NCI-H526 treated with DMSO at 0.1 percent for 48 hours (cell line): ENCODE measurements at places on chromosomes 16 and 17.

GRCh38 chr17:19415311-19415710 is 4.3 kb downstream of the RNF112 start:
- no peak for DNase-seq

- no peak for DNase-seq
Measured at GRCh38 chr16:30972872-30973271, 12.1 kb upstream of the HSD3B7 start.

GRCh38 chr17:72946696-72947095 is 145.8 kb downstream of the SLC39A11 start:
- DNase-seq: no peak

GRCh38 chr17:28861393-28862203 is 6.8 kb downstream of the ERAL1 start:
- DNase-seq: no peak

GRCh38 chr16:84895016-84895415 is 75.2 kb downstream of the CRISPLD2 start:
- no peak for DNase-seq

DNA sequence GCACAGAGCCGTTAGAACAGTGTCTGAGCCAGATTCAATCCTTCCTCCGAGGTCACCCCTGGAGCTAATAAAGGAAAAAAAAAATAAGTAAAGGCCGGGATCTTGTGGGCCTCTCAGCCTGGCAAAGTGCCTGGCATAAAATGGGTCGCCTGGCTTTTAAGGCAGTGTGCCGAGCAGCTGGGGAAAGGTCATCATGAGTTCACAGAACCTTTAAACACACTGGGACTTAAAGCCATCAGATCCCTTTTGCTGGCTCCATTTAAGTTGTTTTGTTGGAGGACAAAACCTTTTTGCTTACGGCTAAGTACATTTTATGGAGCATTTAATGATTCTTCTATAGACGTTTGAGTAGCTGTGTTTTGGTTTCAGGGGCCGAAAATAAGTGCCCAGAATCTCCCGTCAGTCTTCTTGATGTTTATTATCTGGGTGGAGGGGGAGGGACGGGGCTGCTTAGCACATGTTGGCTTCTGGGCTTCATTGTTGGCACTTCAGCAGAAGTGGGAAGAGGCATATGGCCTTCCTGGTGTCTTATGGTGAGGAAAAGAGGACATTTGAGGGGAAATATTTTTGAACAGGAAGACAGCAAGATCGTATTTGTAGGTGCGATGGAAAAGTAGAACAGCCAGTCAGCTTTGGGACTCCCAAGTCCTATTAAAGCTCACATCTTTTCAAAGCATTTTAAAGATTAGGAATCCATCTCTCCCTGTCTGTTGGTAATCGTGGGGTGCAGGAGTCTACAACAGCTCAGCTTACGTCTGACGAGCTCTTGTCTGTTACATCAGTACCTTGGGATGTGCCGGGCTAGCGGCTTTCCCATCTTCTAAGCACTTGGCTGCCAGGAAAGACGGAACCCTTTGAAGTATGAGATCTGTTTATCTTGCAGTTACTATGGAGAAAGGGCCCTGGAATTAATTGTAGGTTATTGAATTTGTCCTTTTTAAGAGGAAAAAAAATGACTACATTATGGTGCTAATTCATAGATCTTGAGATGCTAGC is 31.1 kb downstream of the RBFOX1 start:
- DNase-seq: no peak

- no peak for DNase-seq
Measured at GRCh38 chr16:86978445-86979030, 338.7 kb downstream of the C16orf95 start.

- no peak for DNase-seq
Measured at GRCh38 chr17:64091116-64091515, 38.8 kb downstream of the ERN1 start.

- no peak for DNase-seq
Measured at GRCh38 chr16:87723226-87723623, 42.6 kb downstream of the KLHDC4 start.

GRCh38 chr17:36198831-36199465 is 2.4 kb upstream of the CCL3L1 start:
- no peak for DNase-seq

DNA sequence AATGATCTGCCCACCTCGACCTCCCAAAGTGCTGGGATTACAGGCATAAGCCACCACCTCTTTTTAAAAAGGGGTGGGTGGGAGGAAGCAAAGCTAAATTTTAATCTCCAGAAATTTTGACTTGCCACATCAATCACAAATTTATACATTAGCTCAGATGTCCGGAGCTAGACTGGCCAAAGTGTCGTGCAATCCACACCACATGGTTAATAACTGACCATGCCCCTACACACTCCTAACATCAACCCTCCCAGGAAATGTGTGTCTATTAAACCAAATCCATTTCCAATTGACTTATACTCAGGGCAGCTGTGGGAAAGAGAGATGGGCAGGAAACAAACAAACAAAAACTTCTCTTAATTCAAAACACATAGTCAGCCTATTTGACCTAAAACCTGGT is 29.9 kb downstream of the SMURF2 start:
- no peak for DNase-seq

DNA sequence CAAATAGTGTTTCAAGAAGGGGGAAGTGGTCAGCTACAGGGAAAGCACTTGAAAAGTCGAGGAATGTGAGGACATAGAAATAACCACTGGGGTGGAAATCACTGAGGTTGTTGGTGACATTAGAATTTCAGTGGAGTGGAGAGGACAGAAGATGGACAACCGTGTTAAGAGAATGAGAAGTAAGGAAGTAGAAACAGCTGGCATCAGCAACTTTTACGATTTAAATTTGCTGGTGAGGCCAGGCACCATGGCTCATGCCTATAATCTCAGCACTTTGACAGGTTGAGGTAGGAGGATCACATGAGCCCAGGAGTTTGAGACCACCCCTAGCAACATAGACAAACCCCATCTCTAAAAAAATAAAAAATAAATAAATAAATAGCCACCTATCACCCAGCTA is 83.2 kb upstream of the PSMD7 start:
- DNase-seq: no peak
